ENCODE measurements at places on chromosomes 2 and 18.

- DNase-seq, result no peak
Measured at GRCh38 chr2:121052521-121052920, 232.5 kb downstream of the TFCP2L1 start.

DNA sequence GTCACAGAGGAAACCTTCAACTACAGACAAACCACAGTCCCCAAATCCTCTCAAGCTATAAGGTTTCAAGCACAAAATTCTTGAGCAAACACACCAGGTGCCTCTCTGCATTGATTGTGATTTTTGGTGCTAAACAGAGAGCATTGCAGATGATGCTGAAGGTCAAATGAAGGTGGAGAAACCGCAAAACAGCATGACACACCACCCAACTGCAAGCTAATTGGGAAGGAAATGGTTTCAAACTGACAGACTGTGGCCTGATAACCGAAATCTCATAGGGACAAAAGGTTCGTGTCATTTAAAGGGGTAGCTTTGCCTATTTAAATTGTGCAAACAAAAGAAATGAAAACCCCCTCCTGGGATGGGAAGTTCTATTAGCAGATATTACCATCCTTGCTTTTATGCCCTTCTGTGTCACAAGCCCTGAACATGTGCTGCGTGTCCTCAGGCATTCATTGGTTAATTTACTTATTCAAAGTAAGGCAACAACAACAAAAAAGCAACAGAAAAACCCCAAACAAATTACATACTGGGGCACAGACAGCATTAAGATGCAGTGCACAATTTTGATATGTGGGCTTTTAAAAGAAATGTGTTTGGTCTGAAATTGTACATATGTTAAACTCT lies 154.9 kb downstream of the AQP4 start:
- DNase-seq, result no peak

GRCh38 chr2:152304836-152305235 lies 30.1 kb upstream of the FMNL2 start:
- DNase-seq, result no peak

- no peak for DNase-seq
Measured at GRCh38 chr2:82282111-82282882, 1977.7 kb upstream of the LRRTM1 start.

DNA sequence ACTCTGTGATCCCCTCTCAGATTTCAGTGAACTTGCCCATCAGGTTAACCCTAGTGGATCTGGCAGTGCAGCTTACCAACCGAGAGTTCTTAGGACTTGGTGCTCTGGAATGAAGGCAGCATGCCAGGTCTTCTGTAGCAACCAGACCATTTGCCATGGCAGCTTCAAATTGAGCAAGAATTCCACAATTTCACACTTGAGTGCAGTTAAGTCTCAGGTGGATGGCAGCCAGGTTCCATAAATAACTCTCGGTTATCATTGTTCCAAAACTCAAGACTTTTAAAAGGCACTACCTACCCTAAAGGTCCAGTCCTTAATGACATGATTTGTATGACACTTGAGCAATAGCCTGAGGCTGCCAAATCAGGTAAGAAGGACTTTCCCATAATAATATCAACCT lies 48.1 kb downstream of the GALNT3 start:
- DNase-seq, result no peak

- no peak for DNase-seq
Measured at GRCh38 chr2:101401906-101402305, 14.6 kb upstream of the CREG2 start.

GRCh38 chr2:239881561-239882320 lies 143.4 kb downstream of the NDUFA10 start:
- DNase-seq, result no peak

DNA sequence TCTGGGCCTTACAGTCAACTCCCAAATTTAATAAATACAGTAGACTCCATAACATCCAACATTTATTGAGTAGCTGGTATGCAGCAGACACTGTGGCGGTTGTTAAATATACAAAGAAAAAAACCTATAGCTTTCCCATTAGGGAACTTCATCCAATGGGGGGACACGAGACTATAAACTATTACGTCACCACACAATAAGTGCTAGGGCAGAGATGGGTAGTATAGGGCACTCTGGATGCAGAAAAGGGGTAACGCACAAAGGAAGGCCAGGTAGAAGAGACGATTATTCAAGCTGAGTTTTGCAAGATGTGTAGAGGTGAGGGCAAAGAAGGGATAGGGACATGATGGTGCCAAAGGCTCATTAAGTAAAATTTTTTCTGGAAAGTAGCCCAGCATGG lies 10.8 kb downstream of the CHN1 start:
- no peak for DNase-seq

DNA sequence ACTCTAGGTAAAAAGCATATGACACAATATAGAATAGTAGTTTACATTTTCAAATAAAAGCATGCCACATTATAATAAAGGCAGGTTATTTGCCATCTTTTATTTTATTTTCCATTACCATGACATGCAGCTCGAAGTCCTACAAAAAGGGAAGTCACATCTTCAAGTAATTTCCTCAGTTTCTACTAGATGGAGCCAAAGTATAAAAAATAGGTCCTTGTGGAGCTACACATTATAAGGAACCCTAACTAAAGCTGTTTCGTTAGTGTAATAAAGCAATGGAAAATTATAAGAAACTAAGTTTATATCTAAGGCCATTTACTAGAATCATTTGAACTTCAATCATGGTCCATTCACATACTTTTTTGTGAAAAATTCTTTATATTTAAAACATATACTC lies 674.5 kb downstream of the KCNJ3 start:
- DNase-seq, result no peak

- no peak for DNase-seq
Measured at GRCh38 chr2:126797622-126798275, 100.9 kb upstream of the TEX51 start.
